ENCODE measurements at places on chromosomes 5 and 9. TPM values are rescaled to one million over a fixed set of nuclear protein-coding genes. Genes with fewer than 3 reads are reported as not detected.

IER5L gene
- total RNA-seq, result 71.5 TPM

CDC20B gene
- not detected for total RNA-seq

PRR7 gene
- 2.1 TPM for total RNA-seq

IL5 gene
- not detected for total RNA-seq

FAM153A gene
- not detected for total RNA-seq

JAKMIP2 gene
- 1.3 TPM for total RNA-seq

GLRX gene
- total RNA-seq, result 54.2 TPM

LCP2 gene
- not detected for total RNA-seq

SEMA6A gene
- 0.26 TPM for total RNA-seq

HEMGN gene
- not detected for total RNA-seq

DNA sequence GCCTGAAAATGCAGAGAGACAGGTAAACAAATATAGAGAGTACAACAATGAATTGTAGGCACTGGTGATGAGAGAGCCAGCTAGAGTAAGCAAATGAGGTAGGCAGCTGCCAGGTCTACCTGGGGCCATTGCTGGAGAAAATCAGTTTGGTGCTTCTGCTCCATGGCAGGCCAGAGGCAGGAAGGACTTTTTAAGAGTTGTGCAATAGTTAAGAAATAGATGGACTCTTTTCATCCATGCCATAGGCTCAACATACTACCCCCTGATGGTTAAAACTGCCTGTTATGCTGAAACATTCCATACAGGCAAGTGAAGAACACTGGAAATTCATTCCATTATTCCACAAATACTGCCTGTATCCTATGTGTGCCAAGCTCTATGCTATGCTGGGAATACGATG, 86.5 kb upstream of the CCDC112 start:
- no peak for DNase-seq

DNA sequence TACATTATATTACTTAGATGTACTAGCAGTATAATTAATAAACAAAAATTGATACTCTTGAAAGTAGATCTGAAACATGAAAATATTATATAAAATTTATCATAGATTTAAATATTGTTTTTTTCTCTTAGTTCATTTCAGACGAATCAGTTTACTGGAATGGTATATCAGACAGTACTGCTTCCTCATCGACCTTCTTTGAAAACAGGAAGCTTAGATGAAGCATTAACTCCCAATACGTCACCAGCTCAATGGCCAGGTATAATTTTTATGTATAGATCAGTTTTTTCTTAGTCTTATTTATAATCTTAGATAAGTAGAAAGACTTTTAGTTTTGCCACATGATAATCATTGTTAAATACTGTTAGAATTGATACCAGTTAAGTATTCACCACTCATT, 106.3 kb downstream of the DMXL1 start:
- DNase-seq, result no peak

DNA sequence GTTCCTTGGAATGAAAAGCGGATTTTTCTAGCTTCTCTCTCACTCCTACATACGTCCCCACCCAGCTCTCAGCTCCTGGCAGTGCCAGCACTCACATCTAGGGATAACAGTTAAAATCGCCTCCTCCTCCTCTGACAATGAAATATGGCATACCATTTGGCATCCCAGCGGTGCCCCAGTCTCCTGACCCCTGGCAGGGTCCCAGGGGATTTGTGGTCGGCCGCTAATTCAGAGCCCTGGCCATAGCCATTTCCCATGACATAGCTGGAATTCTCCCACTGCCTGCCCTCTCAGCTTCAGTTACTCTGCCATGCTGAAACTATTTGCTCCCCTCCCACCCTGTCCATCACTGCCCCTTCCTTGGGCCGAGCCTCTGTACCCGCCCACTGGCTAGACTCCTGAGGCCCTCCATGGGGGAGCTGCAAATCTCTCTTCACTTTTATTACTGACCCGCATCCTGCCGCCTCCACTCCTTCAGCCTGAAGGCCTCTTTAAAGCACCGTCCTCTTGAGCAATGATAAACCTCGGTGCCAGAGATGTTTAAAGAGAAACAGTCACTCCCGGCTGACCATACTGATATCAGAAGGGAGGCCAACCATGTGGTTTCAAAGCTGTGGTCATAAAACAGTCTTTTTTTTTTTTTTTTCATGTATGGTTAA, 139.8 kb downstream of the SLIT3 start:
- DNase-seq, result peak; percentile 93

GRCh38 chr5:133643365-133643764, 31.0 kb upstream of the FSTL4 start:
- DNase-seq, result no peak

DNA sequence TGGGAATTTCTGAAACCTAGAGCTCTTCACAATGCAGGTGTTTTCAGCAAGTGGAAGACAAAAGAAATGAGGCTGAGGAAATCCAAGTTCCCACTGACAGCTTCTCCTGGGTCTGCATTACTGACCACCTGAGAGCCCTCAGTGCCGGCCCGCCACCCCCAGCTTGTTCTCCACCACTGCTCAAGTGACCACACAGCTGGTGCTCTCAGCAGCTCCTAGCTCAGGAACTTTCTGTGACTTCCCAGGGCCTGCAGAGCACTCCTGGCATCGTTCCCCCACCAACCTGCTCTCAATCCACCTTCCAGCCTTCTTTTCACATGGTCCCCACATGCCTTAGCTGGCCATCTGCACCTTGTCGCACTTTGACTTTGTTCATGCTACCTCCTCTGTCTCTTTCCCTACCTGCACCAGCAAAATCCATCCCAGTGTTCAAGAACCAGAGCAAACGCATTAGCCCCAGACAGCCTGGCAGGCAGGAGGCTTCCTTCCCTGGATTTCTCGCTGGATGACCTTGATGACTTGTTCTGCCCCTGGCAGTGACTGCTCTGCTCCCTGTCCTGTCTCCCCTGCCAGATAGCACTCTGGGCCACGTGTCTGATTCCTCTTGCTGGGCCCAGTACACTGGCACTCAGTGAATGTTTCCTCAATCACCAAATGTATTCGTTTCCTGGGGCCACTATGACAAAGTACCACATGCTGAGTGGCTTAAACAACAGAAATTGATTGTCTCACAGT, 35.1 kb upstream of the NANS start:
- no peak for DNase-seq

DNA sequence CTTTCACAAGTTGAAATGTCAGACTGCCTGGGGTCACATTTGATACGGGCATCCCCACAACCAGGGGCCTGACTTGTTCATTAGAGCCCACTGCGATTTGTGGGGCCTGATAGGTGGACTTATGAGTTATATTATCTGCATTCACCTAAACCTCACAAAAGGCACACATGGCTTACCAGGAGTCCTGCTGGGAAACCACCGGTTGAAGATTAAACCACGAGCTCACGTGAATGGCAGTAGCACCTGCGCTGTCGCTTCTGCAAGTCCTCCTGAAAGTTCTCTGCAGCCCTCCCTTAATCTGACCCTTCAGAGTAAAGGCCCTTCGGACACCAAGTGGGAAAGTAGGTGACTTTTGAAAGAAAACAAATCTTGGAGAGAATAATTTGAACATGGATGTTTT, 68.9 kb downstream of the PPIC start:
- DNase-seq, result no peak

- peak; percentile 68 for DNase-seq
Measured at GRCh38 chr9:17116400-17116837, 18.4 kb upstream of the CNTLN start.

- peak; percentile 40 for DNase-seq
Measured at GRCh38 chr9:114735704-114736103, 53.7 kb upstream of the TEX48 start.

GRCh38 chr9:745761-746380, 95.6 kb upstream of the DMRT1 start:
- no peak for DNase-seq

GRCh38 chr9:110837401-110838005, 168.9 kb downstream of the MUSK start:
- DNase-seq, result no peak

DNA sequence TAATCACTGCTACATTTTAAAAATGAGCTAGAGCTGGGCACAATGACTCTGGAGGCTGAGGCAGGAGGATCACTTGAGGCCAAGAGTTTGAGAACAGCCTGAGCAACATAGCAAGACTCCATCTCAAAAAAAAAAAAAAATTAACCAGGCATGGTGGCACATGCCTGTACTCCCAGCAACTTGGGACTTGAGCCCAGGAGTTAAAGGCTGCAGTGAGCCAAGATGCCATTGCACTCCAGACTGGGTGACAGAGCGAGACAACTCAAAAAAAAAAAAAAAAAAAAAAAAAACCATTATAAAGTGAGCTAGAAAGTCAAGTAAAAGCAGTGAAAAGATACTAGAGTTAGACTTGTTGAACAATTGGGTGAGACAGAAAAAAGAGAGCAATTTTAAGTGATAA, 28.2 kb downstream of the FEM1C start:
- DNase-seq, result no peak

DNA sequence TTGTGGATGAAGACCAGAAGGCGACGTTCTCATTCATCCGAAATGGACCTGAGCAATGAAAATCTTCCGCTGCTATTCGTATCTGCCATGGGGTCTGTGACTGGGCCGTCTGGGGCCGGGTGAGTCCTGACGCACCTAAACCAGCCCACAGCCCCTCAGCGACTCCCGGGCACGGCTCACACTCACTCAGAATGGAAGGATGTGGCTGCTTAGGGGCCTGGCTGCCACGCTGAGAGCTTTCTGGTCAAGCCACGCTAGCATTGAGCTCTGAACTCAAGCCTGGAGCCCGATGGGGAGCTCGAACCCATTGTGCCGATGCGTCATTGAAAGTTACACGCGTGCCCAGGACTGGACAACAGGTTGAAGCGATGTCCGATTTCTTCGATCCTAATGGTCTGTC, 97.8 kb downstream of the MRPL36 start:
- no peak for DNase-seq

GRCh38 chr9:15308511-15308910, 1.5 kb upstream of the TTC39B start:
- peak; percentile 68 for DNase-seq

- DNase-seq, result no peak
Measured at GRCh38 chr5:56759521-56760216, 55.7 kb upstream of the MAP3K1 start.

- DNase-seq, result peak; percentile 43
Measured at GRCh38 chr5:34043099-34043876, at the start of gene C1QTNF3. Gene C1QTNF3 (minus strand): TSS chr5:34043213. CDS start chr5:34043125, 88 bp downstream.

GRCh38 chr5:383621-384020, 59.4 kb upstream of the EXOC3 start:
- no peak for DNase-seq

DNA sequence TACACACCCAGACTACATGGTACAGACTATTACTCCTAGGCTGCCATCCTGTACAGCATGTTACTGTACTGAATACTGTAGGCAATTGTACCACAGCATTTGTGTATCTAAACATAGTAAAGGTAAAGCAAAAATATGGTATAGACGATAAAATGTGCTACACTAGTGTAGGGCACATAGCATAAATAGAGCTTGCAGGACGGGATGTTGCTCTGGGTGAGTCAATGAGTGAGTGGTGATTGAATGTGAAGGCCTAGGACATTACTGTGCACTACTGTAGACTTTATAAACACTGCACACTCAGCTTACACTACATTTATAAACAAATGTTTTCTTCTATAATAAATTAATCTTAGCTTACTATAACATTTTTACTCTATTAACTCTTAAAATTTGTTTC, 25.6 kb downstream of the ANKRD55 start:
- peak; percentile 82 for DNase-seq

DNA sequence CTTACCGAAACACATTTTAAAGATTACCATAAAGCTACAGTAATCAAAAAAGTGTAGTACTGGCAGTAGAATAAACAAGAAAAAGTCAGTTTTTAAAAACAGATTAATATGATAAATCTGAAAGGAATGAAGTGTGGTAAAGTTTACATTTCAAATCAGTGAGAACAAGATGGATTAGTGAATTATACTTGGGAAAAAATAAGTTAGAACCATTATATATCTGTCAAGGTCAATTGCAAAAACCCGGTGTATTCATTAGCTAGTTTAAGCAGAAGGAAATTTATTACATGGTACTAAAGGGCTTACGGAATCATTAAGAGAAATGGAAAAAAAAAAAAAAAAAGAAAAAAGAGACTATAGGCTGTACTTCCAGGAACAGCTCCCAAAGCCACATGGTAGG, 164.3 kb downstream of the MUSK start:
- DNase-seq, result no peak

DNA sequence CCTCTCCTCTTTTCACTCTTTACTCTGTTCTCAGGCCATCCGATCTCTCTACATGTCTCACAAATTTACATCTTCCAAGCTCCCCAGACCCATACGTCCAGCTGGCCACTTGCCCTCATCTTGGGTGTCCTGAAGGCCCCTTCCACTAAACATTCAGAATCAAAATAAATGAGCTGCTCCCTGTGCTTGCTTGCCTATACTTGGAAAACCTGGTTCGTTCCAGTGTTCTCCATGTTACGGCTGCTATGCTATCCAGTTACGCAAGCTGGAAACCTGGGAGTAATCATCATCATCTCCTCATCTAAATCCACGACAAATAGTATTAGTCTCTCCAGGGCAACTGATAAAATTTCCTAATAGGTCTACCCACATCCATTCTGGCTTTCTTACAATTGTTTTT, 165.0 kb upstream of the FBXL17 start:
- DNase-seq, result no peak

DNA sequence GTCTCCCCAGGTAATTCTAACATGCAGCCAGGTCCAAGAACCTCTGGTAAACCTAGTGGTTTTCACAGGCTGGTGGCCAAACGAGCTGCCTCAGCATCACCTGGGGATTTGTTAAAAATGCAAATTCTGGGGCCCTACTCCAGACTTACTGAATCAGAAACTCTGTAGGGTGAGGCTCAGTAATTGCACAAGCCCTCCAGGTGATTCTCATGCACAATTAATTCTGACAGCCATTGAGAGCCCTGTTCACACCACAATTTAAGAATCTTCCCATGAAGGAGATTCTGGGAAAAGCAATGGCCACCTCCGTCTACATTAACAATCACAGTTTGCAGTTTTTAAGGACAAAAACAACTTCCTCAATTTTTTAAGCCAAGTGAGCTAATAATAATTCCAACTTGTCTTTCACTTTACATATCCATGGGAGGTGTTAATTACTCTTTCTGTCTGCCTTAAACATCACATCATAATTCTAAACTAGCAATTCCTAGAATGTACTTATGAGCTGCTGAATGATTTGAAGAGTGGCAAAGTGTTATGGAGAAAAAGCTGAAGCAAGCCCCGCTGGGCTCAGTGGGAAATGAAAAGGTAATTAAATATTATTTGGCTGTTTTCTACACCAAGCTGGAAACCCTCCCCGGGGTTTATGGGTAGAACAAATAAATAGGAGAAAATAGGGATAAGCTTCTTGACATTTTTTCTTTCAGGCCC, 70.0 kb downstream of the GLDC start:
- DNase-seq, result no peak

DNA sequence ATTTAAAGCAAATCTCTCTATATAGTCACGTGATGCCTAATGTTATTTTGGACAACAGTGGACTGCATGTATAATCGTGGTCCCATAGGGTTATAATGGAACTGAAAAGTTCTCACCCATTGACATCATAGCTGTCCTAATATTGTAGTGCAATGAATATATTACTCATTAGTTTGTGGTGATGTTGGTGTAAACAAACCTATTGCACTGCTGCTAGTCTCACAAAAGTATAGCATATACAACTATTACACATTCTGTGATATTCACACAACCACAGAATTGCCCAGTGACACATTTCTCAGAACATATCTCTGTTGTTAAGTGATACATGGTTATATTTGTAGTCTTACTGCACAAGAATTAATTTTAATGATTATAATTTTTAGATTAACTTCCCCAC, 37.7 kb downstream of the IPO11 start:
- no peak for DNase-seq

Data from fibroblast of lung (primary cell).